Tongue (tissue), 3 donors: ENCODE measurements at places on chromosomes 7 and 10. TPM values are rescaled to one million over a fixed set of nuclear protein-coding genes. Genes with fewer than 3 reads are reported as not detected.
A peak's percentile ranks its signal among the peaks of the same experiment; 100 is the strongest.

DNA sequence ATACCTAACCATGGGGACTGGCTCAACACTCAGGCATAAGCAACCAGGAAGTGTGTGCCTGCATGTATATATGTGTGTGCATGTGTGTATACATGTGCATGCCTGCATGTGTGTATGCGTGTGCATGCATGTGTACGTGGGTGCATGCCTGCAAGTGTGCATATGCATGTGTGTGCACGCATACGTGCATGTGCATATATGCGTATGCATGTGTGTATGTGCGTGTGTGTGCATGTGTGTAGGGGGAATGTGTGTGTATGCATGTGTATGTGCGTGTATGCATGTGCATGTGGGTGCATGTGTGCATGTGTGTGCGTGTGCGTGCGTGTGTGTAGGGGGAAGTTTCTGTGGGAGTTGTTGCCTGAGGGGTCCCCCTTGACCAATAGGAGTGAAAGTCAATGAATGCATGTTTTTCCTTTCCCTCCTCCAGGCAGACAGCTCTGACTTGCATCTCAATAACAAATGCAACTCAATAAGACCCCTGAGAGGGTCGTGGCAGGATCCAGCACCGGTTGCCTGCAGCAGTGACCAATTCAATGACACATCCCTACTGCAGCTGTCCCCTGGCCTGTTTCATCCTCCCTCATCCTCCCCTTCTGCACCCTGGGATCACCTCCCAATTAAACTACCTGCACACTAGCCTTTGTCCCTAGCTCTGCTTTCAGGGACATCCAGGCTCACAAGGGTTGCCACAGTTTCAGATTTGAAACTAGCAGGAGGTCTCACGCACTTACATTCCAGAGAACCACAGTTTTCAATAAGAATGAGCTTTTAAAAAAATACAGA is 27.0 kb upstream of the FZD8 start:
- DNase-seq = no peak

The MCMBP gene
- total RNA-seq = 41.5 TPM

The ANKRD7 gene
- total RNA-seq = 2.2 TPM

GRCh38 chr10:48934672-48935501 is 4.8 kb downstream of the LRRC18 start:
- peak; percentile 43 for DNase-seq

The SORCS1 gene
- total RNA-seq = 17.8 TPM

- peak; percentile 38 for DNase-seq
Measured at GRCh38 chr10:91046869-91047268, 126.0 kb upstream of the ANKRD1 start.

GRCh38 chr10:115953281-115953680 is 319.7 kb downstream of the GFRA1 start:
- no peak for DNase-seq

GRCh38 chr7:138137423-138138171 is 61.3 kb downstream of the AKR1D1 start:
- no peak for DNase-seq

GRCh38 chr10:59108886-59109288 is 67.6 kb upstream of the PHYHIPL start:
- DNase-seq = no peak

The NAT16 gene
- not detected for total RNA-seq

- DNase-seq = no peak
Measured at GRCh38 chr7:131957338-131958020, 401.1 kb upstream of the PODXL start.
